Activated CD4-positive, alpha-beta memory T cell treated with anti-CD3 and anti-CD28 coated beads for 36 hours (primary cell): ENCODE measurements at places on chromosomes 7 and 10. TPM values are rescaled to one million over a fixed set of nuclear protein-coding genes. Genes with fewer than 3 reads are reported as not detected.

Gene NODAL
- not detected for total RNA-seq

Gene TBC1D12
- total RNA-seq: 0.62 TPM

Gene CARD11
- 108 TPM for total RNA-seq

Gene CTTNBP2
- total RNA-seq: not detected

Gene STOX1
- 0.29 TPM for total RNA-seq
